NCI-H2171 treated with DMSO at 0.1 percent for 48 hours (cell line): ENCODE measurements at places on chromosomes 6 and 20.

DNA sequence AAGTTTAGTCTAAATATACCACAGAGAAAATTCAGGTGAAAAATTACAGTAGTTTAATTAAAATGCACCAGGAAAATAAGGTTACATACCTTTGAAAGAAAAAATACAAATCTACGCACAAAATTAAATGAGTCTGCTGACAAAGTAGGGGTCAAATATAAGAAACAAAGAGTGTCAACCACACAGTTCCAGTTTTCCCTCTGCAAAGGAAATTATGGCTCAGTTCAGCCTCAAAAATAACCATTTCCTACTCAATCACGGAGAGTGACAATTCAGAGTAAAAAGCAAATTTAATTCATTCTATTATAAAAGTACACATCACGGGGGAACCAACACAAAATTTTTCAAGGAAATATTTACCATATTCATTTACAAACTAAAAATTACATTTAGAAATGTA is 124.8 kb downstream of the PTPRK start:
- DNase-seq: no peak

DNA sequence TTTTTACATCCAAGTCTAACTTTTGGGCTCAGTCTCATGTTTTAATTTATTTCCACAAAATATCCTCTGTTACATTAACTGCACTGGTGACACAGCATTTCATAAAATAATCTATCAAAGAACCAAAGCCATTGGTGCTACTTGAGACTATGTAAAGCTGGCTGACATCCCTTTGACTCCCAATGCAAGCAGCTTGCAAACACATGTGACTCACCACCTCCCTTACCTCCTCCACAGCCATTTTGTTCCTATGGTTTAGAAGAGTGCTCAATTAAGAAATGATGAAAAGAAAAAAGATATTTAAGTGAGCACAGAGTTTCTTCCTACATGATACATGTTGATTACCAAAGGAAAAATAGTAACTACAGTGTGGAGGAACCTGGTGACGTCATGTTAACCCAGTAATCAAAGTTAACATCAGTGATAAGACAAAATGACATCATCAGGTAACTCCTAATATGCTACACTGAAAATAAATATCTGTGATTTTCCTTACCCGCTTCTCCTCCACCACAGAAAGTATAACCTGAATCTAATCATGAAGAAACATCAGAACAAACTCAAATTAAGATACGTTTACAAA is 53.3 kb upstream of the LGSN start:
- no peak for DNase-seq

DNA sequence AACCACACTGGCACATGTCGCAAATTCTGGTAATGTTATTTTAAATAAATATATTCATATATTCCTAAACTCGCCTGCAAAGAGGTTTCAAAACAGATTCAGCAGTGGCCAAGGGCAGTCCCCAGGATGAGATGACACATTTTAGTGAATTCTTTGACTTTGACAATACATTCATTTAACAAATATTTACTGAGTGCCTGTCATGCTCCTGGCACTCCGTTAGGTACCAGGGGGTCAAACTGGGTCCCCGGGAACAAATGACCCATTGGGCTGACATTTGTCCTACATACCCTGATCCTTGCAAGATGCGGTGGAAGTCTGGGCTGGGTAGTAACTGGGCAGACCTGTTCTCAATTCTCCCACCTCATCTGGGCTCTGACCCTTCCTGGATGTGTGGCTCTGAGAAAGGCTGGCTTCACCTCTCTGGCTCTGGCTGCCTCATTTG is 74.9 kb downstream of the FYN start:
- no peak for DNase-seq

DNA sequence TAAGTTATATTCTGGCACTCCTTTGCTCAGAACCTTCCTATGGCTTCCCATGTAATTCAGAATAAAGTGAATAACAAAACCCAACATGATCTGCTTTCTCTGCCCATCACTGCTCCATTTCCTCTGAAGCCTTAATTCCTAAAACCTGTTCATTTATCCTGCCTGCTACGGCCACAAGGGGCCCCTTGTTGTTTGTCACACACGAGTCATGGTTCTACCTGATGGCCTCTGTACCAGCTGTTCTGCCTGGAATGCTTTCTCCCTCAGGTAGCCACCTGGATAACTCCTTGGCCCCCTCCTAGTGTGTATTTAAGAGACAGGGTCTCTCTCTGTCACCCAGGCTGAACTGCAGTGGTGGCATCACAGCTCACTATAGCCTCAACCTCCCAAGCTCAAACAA is 26.8 kb downstream of the ERGIC3 start:
- peak; percentile 49 for DNase-seq

- no peak for DNase-seq
These were observed 566.6 kb upstream of the CITED2 start for GRCh38 chr6:139940741-139941729.

- no peak for DNase-seq
These were observed 40.7 kb downstream of the FAXC start for GRCh38 chr6:99308788-99309187.

DNA sequence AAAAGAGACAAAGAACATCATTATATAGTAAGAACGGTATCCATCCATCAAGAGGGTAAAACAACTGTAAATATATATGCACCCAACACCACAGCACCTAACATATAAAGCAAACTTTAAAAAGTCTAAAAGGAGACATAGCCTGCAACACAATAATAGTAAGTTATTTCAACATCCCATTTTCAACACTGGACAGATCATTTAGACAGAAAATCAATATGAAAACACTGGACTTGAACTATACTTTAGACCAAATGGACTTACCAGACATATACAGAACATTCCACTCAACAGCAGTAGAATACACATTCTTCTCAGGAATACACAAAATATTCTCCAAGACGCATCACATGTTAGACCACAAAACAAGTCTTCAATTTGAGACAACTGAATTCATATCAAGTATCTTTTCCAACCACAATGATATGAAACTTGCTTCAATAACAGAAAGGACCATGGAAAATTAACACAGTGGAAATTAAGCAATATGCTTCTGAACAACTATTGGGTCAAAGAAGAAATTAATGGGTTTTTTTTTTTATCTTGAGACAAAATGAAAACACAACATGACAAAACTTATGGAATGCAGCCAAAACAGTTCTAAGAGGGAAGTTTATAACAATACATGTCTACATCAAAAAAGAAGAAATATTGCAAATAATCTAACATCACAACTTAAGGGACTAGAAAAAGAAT is 23.9 kb upstream of the ASF1A start:
- no peak for DNase-seq

GRCh38 chr6:20877008-20877937 is 343.0 kb downstream of the CDKAL1 start:
- DNase-seq: no peak

DNA sequence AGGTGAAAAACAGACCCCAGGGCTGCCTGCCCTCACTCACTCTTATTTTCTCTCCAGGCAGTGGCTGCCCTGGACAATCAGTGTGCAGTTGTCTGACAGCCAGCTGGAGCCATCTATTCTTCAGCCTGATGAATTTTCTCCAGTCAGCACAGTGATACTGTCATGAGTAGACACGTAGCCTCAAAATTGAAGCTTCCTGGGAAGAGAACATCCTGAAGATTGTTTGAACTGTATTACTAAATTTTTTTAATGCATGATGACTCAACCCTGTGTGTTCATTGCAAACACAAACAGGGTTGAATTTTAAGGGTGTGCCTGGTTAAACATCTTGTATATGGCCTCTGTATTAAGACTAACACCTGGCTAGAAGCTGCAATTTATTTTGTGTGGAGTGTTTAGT is 49.8 kb upstream of the STXBP5 start:
- no peak for DNase-seq

- no peak for DNase-seq
These were observed 6.6 kb downstream of the RNASET2 start for GRCh38 chr6:166949528-166950442.

DNA sequence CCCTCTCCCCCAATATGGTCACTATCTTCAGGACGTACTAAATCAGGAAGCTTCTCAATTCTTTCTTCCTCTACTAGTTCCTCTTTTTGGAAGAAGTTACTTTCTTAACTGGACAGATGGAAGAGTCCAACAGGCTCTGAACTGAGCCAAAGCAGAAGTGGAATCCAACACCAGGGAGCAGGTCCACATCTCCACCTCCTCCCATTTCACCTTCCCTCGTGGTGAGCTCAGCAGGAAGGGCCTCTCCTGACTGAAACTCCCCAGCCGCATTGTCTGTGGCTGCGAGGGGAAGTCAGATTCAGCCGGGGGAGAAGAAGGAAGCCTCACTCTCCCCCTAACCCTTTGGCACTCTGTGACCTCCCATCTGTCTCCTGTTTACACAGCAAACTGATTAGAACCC is 63.8 kb upstream of the UST start:
- no peak for DNase-seq

DNA sequence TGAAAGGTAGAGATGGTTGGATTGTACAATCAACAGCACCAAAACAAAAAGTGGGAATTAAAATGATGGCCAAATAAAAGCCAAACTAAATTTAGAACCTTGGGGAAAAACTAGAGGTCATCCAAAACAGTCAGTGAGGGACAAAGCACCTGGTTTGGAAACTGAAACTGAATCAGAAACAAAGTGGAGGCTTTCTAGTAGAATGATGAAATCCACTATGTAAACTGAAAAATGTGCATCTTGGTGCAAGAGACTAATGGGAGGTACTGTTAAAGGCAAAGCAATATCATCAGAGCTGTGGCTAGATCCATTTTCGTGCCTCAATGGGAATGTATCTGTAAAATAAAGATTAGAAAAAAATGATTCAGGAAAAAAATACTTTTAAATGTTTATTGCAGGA is 380.0 kb upstream of the GJE1 start:
- no peak for DNase-seq

DNA sequence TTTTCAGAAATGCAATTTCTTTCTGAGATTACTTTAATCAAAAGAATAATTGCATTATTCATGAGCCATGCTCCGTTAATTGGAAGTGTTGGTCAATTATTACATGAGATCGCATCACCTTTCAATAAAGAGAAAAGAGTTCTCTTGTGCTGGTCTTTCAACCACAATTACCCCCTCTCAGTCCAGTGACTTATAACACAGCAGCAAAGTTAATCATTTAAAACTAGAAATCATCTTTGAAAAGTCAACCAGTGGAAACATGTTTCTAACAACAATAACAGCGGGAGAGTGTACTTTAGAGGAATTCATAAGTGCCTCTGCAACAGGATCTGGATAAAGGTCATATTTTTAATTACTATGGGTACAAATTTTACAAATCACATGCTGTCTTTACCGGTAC is 384.4 kb upstream of the AGPAT4 start:
- no peak for DNase-seq

DNA sequence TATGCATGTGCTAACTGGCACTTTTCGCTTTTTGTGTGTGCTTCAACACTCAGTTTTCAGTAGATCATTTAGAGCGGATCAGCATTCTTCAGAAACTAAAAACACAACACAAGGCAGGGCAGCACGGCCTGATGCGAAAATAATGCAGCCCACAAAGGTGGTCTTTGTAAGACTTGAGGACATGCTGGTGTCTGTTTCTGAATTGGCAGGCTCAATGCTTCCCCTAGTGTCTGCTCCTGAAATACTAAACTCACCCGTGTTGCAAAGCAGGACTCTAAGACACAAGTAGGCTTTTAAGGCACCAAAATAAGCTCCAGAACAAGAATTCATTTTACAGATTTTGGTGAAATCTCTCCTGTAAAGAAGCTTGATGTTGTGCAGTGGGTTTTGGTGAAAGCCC is 676.5 kb downstream of the TENT5A start:
- DNase-seq: peak; percentile 17

- DNase-seq: no peak
These were observed 259.8 kb downstream of the CD109 start for GRCh38 chr6:73955800-73956199.

GRCh38 chr6:41278699-41279405 is 7.6 kb downstream of the TREM1 start:
- DNase-seq: peak; percentile 68

- DNase-seq: peak; percentile 17
These were observed 29.1 kb downstream of the SLC13A3 start for GRCh38 chr20:46622165-46622564.

DNA sequence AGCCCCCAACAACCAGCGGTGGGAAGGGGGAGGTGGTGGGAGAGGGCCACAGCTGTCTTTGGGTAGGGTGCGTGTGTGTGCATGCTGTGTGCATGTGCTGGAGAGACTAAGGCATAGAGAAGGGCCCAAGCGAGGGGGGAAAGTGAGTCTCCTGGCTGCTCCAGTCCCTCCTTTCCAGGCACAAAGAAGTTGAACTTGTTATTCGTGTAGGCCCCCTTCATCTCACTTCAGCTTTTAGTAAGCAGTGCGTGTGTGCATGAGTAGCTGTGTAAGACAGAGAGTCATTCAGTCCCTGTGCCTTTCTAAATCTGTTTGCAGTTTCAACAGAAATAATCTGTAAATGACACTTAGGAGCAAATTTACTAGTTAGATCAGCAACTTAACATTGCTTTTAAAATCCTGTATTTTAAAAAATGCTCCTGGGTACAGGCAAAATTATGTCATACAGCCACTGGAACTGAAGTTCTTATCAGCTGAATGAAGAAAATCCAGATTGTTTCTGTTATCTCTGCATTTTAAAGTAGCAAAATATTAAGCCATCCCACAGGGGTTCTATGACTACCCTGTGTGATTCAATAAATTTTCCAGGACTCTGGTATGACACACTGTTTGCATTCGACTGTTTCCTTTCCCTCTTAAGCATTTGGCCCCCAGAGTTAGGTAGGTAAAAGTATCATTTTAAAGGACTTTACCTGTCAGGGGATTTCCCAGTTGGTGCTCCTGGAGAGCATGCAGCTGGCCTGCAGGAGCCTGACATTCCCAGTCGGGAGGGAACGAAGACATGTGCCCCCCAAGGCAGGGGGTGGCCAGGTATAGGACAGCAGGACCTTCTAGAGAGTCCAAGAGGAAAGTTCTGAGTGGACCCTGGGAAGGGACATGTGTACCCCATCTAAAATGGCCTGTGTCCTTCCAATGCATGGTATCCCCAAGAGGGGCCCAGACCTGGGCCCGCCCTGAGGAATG is 39.0 kb downstream of the MTRES1 start:
- DNase-seq: no peak

GRCh38 chr6:110874880-110875547 is 429 bp downstream of the AMD1 start:
- no peak for DNase-seq

DNA sequence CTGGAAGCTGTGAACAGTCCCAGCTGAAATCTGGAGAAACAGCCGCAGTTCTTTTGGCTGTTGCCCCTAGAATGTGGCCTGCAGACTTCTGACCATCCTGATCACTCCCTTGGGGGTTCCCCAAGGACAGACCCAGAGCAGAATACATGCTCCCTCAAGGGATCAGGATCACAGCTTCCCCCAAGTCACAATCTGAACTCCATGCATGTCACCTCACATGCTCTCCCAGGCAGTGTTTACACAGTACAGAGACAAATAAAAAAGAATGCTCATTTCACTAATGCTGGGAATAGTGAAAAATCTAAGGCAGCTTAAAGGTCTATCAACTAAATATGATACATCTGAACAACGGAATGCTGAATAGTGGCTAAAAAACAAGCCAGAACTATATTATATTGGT is 20.5 kb downstream of the SPAG4 start:
- DNase-seq: no peak

DNA sequence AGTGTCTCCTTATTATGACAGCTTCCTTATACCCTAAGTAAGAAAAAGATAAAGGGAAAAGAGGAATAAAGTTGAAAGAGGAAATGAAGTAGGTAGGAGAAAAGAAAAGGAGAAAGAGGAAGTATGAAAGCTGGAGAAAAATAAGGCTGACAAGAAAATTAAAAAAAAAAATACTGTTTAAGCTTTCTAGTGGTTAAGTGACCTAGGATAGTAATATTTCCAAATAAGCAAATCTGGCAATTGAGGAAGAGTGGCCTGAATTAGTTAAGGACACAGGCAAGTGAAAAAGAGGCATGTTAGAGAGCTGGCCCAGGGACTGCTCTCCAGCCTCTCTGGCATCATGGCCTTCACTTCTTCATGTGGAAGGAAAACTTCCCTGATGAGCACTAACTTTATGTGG is 76.5 kb upstream of the ADGRF1 start:
- DNase-seq: no peak
